ENCODE measurements at places on chromosomes 7 and 10. TPM values are rescaled to one million over a fixed set of nuclear protein-coding genes. Genes with fewer than 3 reads are reported as not detected.

DNA sequence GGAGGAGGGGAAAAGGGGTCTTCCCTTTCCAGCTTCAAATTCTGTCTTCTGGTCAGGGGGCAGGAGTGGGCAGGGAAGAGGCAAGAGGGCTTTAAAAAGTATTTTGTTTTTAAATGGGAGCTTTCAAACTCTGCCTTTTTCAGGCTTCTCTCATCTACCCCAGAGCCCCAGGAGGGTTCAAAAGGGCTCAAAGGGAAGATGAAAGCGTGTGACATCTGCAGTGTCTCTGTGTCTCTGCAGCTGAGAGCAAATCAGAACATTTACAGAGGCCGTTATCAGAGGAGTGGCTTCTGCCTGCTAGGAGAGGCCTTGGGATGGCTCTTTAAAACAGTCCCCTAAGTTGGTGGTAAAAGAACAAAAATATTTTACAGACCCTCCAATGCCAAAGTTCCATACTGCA, 30.3 kb downstream of the TRIM8 start:
- DNase-seq = no peak

DNA sequence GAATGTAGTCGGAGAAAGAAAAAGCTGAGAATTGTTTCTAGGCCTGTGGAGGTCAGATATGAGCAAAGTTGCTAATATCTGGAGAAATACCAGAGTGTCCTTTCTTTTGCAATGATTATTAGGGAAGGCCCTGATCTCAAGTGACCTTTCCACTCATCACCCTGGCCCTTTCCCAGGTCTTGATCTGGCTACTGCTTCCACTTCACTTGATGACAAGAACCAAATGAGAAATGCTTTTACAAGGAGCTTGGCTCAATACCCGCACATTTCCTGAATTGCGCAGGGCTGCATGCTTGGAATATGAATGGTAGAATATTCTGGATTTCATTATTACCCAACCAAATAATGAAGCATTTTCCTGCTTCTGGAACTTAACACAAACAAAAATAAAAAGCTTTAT, 104.6 kb downstream of the ITGB8 start:
- DNase-seq = no peak

GRCh38 chr7:70352906-70353305, 754.6 kb downstream of the AUTS2 start:
- no peak for DNase-seq

GRCh38 chr10:49066944-49067730, 48.2 kb downstream of the VSTM4 start:
- no peak for DNase-seq

- no peak for DNase-seq
These were observed 43.2 kb downstream of the BTRC start for GRCh38 chr10:101397140-101397539.

GRCh38 chr7:35454575-35455385, 200.9 kb upstream of the TBX20 start:
- DNase-seq = no peak

The ASB13 gene
- total RNA-seq = 13.5 TPM

GRCh38 chr7:15998617-15999016, 312.1 kb upstream of the MEOX2 start:
- no peak for DNase-seq

DNA sequence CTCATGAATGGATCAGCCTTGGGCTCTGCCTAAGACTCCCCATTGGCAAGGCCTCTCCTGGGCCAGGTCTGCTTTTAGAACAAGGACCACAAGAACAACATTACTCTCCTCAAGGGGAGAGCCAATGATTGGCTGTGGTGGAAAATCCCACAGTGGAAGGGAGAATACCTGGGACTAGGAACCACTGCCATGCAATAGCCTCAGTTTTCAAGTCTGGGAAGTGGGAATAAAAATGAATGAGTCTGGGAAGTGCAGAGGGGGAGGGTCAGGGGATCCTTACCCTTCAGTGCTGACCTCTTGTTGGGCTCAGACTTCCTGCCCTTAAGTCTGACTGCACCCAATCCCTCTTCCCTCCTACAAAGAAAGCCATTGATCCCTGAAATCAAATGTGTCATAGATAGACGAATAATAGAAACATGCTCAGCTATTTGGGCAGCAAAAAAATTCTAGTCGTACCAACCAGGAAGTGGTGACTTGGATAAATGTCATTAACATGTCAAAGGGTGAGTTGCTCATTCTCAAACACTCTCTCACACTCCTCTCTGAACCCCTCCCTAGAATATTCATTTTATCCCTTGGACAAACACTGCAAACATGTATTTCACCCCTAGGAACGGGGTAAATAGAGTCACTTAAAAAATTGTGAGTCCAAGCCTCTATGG, 123.6 kb downstream of the SH3PXD2A start:
- DNase-seq = no peak

The ADAMTS14 gene
- total RNA-seq = not detected

- DNase-seq = no peak
These were observed 8.4 kb upstream of the GPER1 start for GRCh38 chr7:1079546-1079945.

The CACNB2 gene
- total RNA-seq = 6.5 TPM

The HOGA1 gene
- 11.9 TPM for total RNA-seq

Measured in progenitor cell of endocrine pancreas (in vitro differentiated cells).